ENCODE measurements at places on chromosomes 4 and X. TPM values are rescaled to one million over a fixed set of nuclear protein-coding genes. Genes with fewer than 3 reads are reported as not detected.

The BRS3 gene
- not detected for total RNA-seq

The NKX6-1 gene
- total RNA-seq: not detected

The NDUFB11 gene
- total RNA-seq: 74.1 TPM

The MMRN1 gene
- total RNA-seq: 3,210 TPM

The TACR3 gene
- total RNA-seq: not detected

The POF1B gene
- total RNA-seq: 0.87 TPM

The HDX gene
- total RNA-seq: 5.5 TPM

The TAF1 gene
- 39.1 TPM for total RNA-seq

The SLIT2 gene
- 0.65 TPM for total RNA-seq

The MAGIX gene
- total RNA-seq: 0.76 TPM

The ZIC3 gene
- not detected for total RNA-seq

The RASGEF1B gene
- 0.52 TPM for total RNA-seq

The NUDT11 gene
- total RNA-seq: 0.52 TPM

The SMIM43 gene
- total RNA-seq: 0.09 TPM

The GAGE13 gene
- not detected for total RNA-seq

The SLBP gene
- total RNA-seq: 42.3 TPM

The STPG2 gene
- 0.17 TPM for total RNA-seq

The MAOA gene
- total RNA-seq: 114 TPM

The OPN1MW3 gene
- 0.11 TPM for total RNA-seq

The ADRA2C gene
- total RNA-seq: under 0.01 TPM

The RPA4 gene
- total RNA-seq: 1.4 TPM

The RIPPLY1 gene
- not detected for total RNA-seq

The MAGED4B gene
- 39.0 TPM for total RNA-seq

The PPARGC1A gene
- total RNA-seq: 0.34 TPM

The TRIM61 gene
- total RNA-seq: not detected

The NUP62CL gene
- 0.11 TPM for total RNA-seq

The PSAPL1 gene
- not detected for total RNA-seq

The NAT8L gene
- total RNA-seq: not detected

The TMEM35A gene
- 0.65 TPM for total RNA-seq

The GPC3 gene
- not detected for total RNA-seq

The SPARCL1 gene
- total RNA-seq: 0.87 TPM

The KIT gene
- 1.1 TPM for total RNA-seq

The CSTF2 gene
- 8.3 TPM for total RNA-seq

The CPEB2 gene
- total RNA-seq: 12.1 TPM

The PCSK1N gene
- total RNA-seq: 0.11 TPM
